HFFc6 (cell line): ENCODE measurements at places on chromosomes 7 and 10. TPM values are rescaled to one million over a fixed set of nuclear protein-coding genes. Genes with fewer than 3 reads are reported as not detected.
A peak's percentile ranks its signal among the peaks of the same experiment; 100 is the strongest.

GRCh38 chr10:4765428-4765827 is 60.6 kb upstream of the AKR1E2 start:
- peak; percentile 39 for DNase-seq

The AKR1E2 gene
- 0.29 to 1.1 TPM (median 0.46 TPM) in 3 replicates for total RNA-seq

The ATG9B gene
- 0.15 to 0.39 TPM (median 0.18 TPM) in 3 replicates for total RNA-seq

- DNase-seq: no peak
These were observed 13.0 kb upstream of the DHTKD1 start for GRCh38 chr10:12055732-12056131.

GRCh38 chr7:35716038-35716803 is 21.3 kb upstream of the HERPUD2 start:
- DNase-seq: no peak

The POM121L12 gene
- total RNA-seq: not detected in 3 replicates

DNA sequence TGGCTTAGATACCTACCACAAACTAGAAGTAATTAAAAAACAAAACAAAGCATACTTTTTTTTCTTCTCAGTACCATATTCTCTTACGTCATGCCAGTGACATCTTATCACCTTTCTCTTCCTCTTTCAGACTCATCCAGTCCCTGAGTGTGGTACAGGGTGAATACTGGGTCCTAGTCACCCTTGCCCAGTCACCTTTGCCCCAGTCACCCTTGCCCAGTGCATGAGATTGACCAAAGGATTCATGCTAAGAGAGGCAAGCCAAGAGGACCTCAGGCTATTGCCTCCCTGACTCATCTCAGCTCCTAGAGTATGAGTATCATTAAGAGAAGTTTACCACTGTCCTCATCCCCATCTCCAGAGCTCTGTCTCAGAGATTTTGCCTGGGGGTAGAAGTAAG is 10.0 kb upstream of the TSPAN12 start:
- DNase-seq: peak; percentile 36

- DNase-seq: no peak
These were observed 54.4 kb upstream of the SEC61G start for GRCh38 chr7:54813398-54813797.

DNA sequence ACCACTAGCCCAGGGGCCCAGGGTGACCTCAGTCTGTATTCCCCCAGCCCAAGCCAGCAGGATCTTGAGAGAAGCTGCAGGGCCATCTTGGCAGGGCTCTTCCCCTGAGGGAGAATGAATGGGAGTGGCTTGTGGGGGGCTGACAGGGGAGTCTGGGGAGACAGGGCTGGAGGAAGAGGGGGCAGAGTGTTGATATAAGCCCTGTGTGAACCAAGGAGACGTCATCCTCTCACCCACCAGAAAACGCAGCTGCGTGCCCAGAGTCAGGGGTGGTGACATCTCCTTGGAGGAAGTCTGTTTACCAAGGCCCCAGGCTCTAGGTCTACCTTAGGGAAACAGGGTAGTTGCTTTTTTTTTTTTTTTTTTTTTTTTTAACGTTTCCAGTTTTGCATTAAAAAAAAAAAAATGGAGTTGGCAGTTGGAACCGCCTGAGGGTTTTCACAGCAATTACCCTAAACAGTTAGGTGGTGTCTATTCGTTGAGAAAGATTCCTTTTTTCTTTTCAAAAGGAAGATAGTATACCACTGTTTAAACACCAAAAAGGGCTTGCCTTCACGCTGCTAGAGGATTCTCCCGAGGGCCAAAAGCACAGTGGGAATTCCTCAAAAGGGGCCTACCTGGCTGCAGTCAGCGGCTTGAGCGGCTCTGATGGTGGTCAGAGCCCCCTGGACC is 113.8 kb downstream of the PRPF18 start:
- DNase-seq: no peak

DNA sequence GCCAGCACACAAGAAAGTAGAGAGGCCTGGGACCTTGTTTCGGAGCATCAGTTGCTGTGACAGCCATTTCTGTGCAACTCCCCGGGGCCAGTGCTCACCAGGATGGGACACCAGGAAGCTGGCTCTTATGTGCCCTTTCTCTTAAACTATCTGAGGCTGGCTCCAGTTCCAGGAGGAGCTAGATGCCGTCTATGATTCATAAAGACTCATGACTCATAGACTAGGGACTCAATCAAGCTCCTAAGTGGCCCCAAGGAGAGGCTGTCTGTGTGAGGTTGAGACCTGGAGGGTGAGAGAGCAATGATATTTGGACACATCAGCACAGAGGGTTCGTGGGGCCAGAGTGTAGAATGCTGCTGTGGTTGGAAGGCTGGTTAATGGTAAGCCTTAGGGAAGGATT is 580.1 kb downstream of the CCSER2 start:
- DNase-seq: no peak

The TMEM254 gene
- total RNA-seq: 12.8 to 15.9 TPM (median 14.5 TPM) in 3 replicates

The FGFR2 gene
- total RNA-seq: not detected in 3 replicates

The EPDR1 gene
- total RNA-seq: not detected in 3 replicates

DNA sequence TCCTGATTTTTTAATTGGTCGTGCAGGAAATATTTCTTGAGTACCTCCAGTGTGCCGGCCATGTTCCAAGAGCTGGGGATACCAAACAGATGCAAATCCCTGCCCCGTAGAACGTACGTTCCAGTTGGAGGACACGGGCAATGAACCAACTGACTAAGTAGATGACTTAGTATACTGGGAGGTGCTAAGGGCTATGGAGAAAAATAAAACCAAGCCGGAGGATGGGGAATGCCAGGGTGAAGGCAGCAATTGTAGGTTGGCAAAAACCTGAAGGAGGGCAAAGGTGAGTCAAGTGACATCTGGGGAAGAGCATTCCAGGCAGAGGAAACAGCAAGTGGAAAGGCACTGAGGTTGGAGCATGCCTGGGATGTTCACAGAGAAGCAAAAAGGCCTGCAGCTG is 6.8 kb upstream of the VSIR start:
- no peak for DNase-seq

GRCh38 chr10:78175444-78176015 is 141.9 kb downstream of the RPS24 start:
- no peak for DNase-seq

DNA sequence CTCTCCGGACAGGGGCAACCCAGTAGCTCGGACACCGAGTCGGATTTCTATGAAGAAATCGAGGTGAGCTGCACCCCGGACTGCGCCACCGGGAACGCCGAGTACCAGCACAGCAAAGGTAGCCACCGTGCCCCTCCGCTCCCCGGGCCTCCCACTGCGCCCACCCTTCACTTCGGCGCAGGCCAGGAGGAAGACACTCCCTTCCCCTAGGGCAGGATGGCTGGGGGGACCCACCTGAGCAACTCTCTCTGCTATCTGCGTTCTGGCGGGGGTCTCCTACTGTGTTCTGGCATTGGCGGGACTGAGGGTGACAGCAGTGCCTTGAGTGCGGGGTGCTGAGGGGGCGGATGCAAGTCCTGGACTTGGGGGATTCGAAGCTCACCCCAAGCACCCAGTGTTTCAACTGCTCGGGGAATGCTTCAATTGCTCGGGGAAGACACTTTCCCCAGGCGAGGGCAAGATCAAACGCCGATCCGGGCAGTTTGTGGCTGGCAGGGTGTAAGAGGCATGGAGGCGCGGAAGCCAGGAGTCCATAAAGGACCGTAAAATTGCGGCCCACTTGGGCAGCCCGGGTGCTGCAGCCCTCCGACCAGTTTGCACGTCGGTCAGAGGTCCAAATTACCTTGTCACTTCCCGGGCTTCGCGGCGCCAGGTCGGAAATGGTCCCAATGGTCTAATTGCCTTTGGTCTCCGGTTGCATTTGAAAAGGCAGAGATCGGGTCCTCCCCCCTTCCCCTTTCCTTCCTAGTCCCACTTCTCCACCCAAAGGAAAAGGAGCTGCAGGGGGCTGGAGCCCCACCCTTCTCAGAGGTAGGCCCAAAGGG is 950 bp downstream of the EVX1 start:
- no peak for DNase-seq

The RAB11FIP2 gene
- total RNA-seq: 16.2 to 17.5 TPM (median 17.5 TPM) in 3 replicates

The WEE2 gene
- not detected in 2 replicates for total RNA-seq

- DNase-seq: peak; percentile 8
These were observed 27.1 kb downstream of the SLF2 start for GRCh38 chr10:100939763-100940344.

The HOXA7 gene
- 7.2 to 10.0 TPM (median 7.4 TPM) in 3 replicates for total RNA-seq

DNA sequence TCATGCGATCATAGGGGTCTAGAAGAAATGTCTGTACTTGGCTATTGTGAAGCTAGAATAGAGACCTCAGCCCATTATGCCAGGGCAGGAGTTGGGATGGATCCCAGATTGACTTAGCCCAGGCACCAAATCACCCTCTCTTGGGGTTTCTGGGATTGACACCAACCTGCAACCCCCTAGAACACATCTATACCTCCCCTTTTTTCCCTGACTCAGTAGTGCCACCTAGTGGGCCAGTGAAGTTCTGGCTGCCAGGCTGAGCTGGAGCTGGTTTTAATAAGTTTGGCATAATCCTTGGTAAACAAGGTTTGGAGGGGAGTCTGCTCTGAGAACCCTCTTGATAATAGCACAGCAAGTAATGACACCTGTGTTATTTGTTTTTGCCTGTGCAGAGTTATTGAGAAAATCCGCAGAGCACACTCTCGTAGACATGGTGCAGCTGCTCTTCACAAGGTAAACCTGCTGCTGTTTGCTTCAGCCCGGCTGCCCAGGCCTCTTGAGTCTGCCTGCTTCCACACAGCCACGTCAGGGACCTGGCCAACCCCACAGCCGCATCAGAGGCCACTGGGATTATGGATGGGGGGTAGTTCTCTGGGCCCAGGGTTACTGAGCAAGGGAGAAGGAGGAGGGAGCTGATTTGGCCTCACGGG is 43.3 kb upstream of the NFKB2 start:
- DNase-seq: peak; percentile 44

DNA sequence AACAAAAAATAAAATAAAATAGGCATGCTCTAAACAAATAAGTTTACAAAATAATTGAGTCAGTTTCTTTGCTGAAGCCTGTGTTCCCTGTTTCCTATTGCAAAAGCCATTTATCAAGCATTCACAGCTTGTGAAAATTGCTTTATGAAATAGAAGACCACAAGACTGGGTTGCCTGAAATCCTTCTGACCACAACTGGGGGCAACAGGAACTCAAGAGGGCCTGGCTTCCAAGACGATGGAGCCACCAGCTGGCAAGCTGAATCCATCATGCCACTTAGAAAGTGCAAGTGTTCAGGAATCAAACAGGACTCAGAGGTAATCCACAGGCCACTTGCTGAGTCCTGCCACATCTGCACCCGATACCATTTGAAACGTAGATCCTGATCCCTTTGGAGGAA is 752 bp upstream of the ABCA13 start:
- DNase-seq: no peak

The SORCS1 gene
- 0.13 TPM in 1 of 3 replicates, not detected in the others for total RNA-seq

DNA sequence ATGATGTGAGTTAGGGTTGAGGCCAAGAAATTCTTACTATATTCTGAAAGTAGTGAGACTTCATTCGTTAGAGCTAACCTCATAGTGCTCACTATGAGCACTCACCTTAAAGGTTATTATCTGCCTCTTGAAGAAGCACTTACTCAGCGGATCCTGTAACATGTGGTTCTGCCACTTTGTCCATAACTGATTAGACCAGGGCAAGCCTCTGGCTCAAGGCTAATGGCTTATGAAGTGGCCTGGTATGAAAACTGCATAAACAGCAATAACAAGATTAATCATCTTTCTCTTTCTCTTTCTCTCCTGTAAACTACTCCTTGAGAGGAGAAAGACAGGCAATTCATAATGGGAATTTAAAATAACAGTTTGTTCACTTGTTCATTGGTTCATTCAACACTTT is 82.8 kb downstream of the MAPK8 start:
- DNase-seq: no peak

GRCh38 chr7:47672271-47672791 is 90.4 kb upstream of the TNS3 start:
- DNase-seq: no peak

The METTL27 gene
- total RNA-seq: 3.9 to 6.5 TPM (median 4.2 TPM) in 3 replicates

The FZD8 gene
- 0.42 and 1.2 TPM in 2 replicates for total RNA-seq

The HOXA10 gene
- 39.0 to 42.7 TPM (median 41.1 TPM) in 3 replicates for total RNA-seq

GRCh38 chr10:75452997-75453396 is 21.6 kb downstream of the LRMDA start:
- no peak for DNase-seq

GRCh38 chr7:144936314-144936713 is 100.5 kb upstream of the TPK1 start:
- DNase-seq: no peak

GRCh38 chr7:70571403-70571934 is 560.5 kb upstream of the GALNT17 start:
- no peak for DNase-seq

DNA sequence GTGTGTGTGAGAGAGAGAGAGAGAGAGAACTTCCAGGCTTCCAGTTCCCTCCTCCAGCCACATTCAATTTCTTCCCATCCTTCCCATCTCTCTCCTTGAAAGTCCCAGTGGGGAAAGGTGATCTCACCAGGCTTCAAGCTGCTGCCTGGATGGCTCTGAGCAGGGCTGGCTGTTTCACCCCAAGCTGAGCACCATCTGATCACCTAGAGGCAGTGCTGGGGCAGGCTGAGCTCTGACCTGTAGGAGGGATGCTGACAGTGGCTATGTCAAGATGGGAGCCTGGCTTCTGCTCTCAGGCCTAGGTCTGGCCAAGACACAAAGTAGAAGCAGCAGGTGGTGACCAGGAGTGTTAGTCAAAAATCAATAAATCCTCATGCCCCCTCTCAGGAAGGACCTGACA is 370.8 kb downstream of the PLXNA4 start:
- DNase-seq: no peak

DNA sequence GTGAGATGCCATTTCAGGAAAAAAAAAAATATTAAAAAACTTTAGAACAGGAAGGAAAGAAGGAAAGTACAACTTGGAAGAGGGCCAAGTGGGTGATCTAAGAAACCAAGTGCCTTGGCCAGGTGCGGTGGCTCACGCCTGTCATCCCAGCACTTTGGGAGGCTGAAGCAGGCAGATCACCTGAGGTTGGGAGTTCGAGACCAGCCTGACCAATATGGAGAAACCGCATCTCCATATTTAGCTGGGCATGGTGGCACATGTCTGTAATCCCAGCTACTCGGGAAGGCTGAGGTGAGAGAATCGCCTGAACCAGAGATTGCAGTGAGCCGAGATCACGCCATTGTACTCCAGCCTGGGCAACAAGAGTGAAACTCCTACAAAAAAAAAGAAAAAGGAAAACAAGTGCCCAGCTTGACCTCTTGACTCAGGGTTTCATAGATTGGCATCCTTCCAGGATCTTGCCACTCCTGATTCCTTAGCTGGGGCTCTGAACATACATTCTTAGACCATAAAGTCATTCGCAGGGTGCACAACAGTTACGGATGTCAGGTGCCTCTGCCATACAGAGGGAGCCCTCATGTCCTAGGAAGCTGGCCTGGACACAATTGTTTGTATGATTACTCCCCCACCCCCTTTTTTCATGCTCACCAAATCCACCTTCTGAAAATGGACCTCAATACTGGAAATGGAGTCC is 2.1 kb upstream of the GUSB start:
- DNase-seq: no peak

The C10orf71 gene
- total RNA-seq: not detected in 3 replicates

- no peak for DNase-seq
These were observed 1.2 kb downstream of the CACUL1 start for GRCh38 chr10:118753331-118754228.
